Effector memory CD4-positive, alpha-beta T cell (primary cell): ENCODE measurements at places on chromosomes 7 and 10.

DNA sequence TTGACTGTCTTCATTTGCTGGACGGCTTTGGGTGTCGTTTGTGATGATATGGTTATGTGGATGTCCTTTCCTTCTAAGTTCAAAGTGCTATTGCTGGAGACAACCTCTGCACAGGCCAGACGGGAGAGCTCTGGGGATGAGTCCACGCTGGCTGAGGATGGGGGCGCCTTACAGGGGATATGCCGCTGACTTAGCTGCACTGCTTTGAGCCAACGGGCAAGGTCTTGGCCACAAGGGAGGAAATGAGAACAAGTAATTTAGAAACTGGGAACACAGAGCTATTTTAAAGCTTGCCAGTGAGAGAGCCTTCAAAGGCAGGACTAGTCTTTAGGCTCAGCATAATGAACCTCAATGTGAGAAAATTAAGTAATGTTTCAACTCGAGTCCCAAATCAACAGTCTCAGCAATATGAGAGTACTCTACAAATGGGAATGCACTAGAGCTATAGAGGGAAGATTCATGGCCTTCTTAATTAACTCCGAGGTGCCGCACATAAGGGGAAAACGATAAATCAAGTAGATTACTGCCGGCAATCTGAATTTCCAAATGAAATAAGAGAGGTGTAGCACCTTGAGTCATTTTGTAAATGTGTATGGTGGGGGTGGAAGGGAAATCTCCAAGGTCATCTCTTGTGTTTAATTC is 209.3 kb downstream of the JAZF1 start:
- no peak for DNase-seq

- no peak for DNase-seq
These were observed 760 bp downstream of the CBX3 start for GRCh38 chr7:26202019-26202990.

DNA sequence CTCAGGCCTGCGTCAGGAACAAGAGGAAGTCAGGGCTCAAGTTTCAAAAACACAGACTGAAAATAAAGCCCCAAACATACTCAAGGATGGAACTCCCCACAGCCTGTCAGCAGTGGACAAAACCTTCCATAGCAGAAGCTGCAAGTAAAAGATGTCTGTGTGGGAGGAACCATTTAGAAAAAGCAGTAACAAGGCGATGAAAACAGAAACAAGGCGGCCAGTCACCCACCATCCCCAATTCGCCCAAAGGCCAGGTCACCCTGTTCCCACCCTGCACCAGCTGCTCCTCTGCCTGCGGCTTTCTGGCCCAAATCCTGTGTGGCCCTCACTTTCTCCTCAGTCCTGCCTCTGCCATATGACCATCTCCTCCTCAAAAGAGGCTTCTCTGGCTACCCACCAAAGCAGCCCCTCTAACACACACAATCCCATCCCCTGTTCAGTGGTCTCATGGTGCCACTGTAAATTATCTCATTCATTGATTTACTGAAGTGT is 27.8 kb downstream of the KCNMA1 start:
- DNase-seq = no peak

GRCh38 chr10:129814681-129815646 is 149.1 kb downstream of the EBF3 start:
- no peak for DNase-seq

DNA sequence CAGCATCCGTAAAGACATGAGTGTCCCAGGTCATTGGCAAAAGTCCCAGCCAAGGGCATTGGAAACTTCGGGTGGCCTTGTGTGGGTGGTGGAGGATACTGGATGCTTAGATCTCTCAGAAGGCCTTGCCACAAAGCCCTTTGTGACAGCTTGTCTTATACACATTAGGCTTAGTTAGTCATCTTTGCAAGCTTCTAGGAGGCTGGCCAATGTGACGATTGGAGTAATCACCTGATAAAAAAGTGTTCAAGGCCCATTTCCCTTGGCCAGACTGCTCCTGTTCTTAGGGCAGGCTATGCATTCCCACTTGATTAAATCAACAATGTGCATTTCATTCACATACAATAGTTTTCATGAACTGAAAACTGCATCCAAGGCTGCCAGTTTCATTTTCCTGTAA is 26.9 kb downstream of the NPS start:
- DNase-seq = no peak

GRCh38 chr10:25813511-25813910 is 120.5 kb upstream of the MYO3A start:
- DNase-seq = no peak

DNA sequence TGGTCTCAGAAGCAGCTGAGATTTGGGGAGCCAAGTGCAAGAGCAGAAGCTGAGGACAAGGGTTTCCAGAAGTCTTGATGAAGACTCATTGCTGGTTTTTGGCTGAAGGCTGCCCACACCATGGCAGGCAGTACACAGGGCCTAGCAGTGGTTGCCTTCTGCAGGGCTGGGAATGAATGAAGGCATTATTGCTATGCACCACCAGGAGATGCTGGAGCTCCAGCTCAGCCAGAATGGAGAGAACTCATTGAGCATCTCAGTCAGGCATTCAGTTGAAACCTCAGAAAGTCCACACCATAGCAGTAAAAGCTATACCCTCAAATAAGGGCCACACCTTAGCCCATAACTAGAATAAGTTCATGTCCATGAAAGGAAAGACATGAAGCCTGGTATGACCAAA is 190.5 kb downstream of the DPP6 start:
- no peak for DNase-seq

DNA sequence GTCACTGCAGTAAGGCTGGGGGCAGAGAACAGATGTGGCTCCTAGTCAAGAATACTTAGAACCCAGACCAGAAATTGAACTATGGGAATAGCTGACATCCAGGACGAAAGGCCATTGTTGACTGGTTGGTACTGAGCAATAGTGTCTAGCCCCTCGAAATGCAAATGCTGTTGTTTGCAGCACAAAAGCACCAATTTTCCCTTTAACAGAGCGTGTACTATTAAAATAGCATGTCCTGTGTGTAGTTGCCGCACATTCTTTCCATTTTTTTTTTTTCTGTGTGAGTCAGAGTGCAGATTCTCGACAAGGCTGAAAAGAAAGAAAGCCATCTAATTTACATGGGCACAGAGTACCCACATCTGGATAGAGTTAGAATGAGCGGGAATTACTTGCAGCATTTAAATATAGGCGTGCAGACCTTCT is 302.4 kb downstream of the PTEN start:
- no peak for DNase-seq

DNA sequence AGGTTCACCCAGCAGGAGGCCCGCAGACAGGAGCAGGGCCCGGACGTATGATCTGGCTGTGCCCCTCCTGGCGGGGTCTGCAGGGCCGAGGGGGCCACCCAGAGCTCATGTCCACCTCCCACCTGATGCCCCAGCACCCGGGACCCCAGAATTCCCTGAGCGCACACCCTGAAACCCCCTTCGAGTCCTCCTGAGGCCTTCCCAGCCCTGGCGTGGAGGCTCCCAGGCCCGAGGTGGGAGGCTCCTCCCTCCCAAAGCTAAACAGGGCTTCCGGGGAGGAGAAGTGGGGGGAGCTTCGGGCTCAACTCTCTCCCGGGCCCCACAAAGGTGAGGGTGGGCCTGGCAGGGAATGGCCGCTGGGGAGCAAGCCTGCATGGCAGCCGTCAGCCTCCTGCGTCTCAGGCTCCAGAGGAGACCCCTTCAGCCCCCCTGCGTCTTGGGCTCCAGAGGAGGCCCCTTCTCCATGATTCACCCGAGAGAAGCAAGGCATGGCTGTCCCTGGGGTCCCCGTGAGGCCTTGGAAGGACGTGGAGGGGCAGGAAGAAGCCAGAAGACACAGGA is 30.2 kb downstream of the MICALL2 start:
- no peak for DNase-seq
